ENCODE measurements at places on chromosomes 5 and 9.
A peak's percentile ranks its signal among the peaks of the same experiment; 100 is the strongest.

- peak; percentile 30 for DNase-seq
Measured at GRCh38 chr5:132776131-132776937, 705 bp downstream of the SEPTIN8 start.

DNA sequence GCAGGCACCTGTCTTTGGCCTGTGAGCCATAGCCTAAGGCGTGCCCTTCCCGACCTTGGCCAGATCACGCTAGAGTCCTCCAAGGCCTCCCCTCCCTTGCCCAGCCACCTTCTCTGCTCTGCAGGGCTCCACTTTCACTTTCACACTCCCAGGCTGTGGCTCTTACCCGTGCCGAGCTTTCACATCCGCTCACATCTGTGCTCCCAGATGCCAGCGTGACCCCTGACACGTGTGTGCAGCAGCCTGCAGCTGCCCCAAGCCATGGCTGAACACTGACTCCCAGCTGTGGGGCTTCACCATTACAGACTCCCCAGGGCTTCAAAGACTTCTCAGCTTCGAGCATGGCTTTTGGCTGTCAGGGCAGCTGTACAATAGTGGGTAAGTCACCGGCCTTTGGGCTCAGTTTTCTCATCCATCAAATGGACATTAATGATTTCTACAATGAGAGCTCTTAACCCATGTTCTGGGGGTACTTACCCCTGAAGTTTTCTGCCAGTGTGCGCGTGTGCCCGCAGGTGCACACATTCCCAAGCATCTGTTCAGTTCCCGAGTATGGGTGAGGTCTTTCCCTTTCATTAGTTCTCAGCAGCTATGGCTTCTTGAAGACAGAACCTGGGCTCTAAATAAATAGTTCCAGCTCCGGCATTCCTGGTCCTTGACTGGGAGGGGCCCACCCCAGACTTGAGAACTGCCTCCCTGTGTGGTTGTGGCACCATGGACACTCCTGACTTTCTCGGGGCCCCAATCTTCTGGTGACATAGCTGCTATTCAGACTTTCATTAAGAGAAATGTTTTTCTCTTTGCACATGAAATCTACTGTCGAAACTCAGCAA is 118.6 kb downstream of the RGS3 start:
- peak; percentile 61 for DNase-seq

DNA sequence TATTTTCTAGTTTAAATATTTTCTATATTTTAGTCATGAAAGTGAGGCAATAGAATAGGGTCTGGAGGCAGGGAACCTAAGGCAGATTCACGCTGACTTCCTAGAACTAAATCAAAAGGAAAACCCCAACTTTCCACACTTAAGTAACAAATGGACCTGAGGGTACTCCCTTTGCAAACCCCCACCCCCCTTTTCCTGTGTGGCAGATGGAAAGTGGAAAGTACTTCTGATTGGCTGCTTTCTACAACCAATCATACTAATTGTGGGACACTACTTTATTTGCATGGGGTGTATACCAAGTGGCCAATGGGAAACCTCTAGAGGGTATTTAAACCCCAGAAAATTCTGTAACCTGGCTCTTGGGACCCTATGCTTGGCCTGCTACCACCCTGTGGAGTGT is 4.8 kb upstream of the CENPH start:
- no peak for DNase-seq

- DNase-seq: no peak
Measured at GRCh38 chr9:110334183-110334582, 3.5 kb downstream of the TXNDC8 start.

- DNase-seq: no peak
Measured at GRCh38 chr5:178411083-178411482, 178.5 kb upstream of the PHYKPL start.

DNA sequence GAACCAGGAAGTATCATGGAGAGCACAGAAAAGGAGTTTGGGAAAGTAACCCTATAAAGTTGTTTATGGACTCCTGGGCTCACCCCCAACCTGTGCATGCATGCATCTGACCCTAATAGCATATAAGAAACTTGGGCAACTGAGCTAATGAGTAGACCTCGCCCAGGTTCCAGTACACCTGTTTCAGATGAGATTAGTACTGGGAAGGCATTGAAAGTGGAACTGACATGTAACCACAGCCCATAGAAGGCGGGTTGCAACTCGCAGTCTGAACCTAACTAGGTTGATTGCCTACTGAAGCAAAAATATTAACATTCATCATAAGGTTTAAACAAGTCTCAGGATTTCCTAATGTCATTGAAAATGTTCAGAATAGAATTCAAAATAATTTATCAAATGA is 87.0 kb downstream of the WNK2 start:
- no peak for DNase-seq

GRCh38 chr5:74669821-74670220 is 15.2 kb upstream of the HEXB start:
- peak; percentile 83 for DNase-seq

Data from HT-29 (cell line).